Psoas muscle (tissue), 8 donors: ENCODE measurements at places on chromosomes 12 and 14.

- no peak for DNase-seq
Measured at GRCh38 chr12:104219361-104219892, 3.8 kb downstream of the TXNRD1 start.

DNA sequence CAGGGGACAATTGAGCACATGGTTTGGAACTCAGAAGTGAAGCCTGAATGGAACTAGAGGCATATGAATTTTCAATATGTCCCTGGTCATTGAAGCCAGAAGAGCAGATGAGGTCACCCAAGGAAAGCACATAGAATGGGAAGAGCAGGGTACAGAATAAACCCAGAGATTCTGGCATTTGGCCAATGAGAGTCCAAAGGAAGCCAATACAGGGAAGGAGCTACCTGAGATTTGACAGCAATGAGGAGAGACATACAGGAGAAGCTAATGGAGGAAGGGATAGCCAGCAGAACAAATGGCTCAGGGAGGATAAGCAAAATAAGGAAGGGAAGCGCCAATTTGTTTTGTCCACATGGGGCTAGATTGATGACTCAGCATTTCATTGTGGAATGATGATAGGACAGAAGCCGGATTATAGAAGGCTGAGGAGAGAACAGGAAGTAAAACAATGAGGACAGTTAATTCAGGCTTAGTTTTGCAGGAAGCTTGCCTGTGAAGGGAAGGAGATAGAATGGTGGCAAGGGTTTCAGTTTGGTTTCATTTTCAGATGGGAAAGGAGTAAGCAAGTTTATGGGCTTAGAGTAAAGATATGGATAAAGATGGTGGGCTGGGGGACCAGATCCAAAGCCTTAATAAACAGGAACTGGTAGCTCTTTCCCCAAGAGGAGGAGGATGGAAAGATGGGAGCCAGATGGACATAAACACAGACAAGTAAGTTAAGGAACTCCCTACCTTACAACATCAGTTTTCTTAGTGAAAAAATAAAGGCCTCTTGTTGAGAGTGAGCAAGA is 3.2 kb upstream of the SPTSSA start:
- no peak for DNase-seq

DNA sequence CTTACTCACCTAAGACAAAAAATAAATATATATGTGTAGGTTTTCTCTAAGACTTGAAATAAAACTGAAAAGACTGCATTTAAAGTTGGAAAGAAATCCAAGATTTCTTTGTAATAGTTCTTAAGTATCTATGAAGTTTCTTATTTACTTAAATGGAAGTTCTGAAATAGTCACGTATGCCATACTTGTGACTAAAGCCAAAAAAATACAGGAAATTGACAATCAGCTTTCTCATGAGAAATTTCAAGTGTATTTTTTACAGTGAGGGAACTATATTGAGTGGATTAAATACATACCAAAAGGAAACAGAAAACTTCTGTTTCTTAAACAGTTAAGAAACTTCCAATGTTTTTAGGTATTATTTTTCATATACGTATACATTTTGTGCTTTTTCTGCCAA is 188.1 kb downstream of the DPY19L2 start:
- DNase-seq: no peak

DNA sequence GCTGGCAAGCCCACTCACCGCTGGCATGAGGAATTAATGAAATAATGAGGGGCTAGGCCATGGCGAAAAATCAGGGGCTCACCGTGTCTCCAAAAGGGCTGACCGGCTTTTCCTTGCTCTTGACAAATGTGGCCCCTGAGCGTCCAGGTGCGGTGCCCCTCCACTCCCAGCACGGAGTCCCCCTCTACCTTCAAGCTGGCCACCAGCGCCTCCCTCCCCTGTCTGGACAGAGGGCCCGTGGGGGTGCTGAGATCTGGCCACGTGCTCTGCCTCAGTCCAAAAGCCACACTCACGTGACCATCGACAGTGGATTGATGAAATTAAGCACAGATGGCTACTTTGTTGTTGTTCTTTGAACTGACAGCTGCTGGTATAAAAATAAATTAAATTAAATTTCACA is 78.8 kb upstream of the BCL11B start:
- no peak for DNase-seq
